Sigmoid colon (tissue), 7 donors: ENCODE measurements at places on chromosomes 11 and 22. TPM values are rescaled to one million over a fixed set of nuclear protein-coding genes. Genes with fewer than 3 reads are reported as not detected.

INPPL1 gene
- total RNA-seq, result 66.6 TPM

SAA4 gene
- not detected for total RNA-seq

SPECC1L gene
- 35.7 TPM for total RNA-seq

LRRC55 gene
- 0.66 TPM for total RNA-seq

TMEM121B gene
- total RNA-seq, result 0.49 TPM

BACE1 gene
- total RNA-seq, result 13.2 TPM

EFCAB6 gene
- total RNA-seq, result 3.3 TPM

THRSP gene
- not detected for total RNA-seq

DNA sequence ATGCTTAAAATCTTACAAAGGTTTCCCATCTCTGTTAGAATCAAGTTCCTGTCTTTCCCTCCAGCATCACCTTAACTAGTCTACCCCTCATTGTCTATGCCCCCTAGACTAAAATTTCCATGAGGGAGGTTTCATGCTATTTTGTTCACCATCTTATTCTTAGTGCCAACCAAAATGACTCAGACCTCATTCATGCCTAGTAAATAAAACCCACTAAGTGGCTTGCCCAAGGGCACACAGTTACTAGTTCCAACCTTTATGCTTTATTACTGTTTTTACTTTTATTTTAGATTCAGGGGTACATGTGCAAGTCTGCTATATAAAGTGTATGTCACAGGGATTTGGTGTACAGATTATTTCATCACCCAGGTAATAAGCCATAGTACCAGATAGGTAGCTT lies 469.1 kb upstream of the FAT3 start:
- H3K36me3 ChIP-seq, result no peaks in the 10 kb centered on the region
- H3K4me3 ChIP-seq, result no peak overlapping the region
- H3K27me3 ChIP-seq, result no peaks in the 10 kb centered on the region
- no peak for DNase-seq
- no peaks in the 10 kb centered on the region for H3K4me1 ChIP-seq

- H3K36me3 ChIP-seq, result no peaks in the 10 kb centered on the region
- no peak overlapping the region for H3K27ac ChIP-seq
- peaks cover 5% of the 10 kb centered on the region for H3K4me1 ChIP-seq
- no peaks in the 10 kb centered on the region for H3K27me3 ChIP-seq
- H3K4me3 ChIP-seq, result no peak overlapping the region
- no peak for DNase-seq
Measured at GRCh38 chr11:64334764-64335735, 5.0 kb upstream of the CCDC88B start.

GRCh38 chr11:70732881-70733196 lies 334.5 kb downstream of the CTTN start:
- no peak for DNase-seq
- H3K27me3 ChIP-seq, result no peaks in the 10 kb centered on the region
- H3K27ac ChIP-seq, result no peak overlapping the region

DNA sequence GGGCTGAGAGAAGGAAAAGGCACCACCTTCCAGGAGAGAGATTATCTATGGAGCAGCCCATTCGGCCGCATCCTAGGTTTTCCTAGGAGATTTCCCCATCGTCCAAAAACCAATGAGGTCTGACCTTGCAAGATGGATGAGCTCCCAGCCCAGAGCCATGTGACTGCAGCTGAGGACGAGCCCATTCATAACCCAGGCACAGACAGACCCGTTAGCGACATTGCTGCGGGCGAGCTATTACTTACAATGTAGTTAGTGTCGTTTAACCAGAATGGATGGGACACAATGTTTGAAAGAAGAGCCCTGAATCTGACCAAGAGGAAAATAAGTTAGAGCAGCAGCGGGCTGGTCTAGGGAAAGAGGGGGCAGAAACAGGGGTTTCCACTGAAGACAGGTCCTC lies 395.9 kb upstream of the CADM1 start:
- no peak for DNase-seq
- H3K4me3 ChIP-seq, result no peak overlapping the region
- no peaks in the 10 kb centered on the region for H3K27me3 ChIP-seq
- no peaks in the 10 kb centered on the region for H3K36me3 ChIP-seq
- no peaks in the 10 kb centered on the region for H3K4me1 ChIP-seq
- no peak overlapping the region for H3K27ac ChIP-seq

GRCh38 chr11:47383071-47383470 lies 4.7 kb upstream of the SPI1 start:
- H3K27ac ChIP-seq, result no peak overlapping the region
- H3K27me3 ChIP-seq, result no peaks in the 10 kb centered on the region
- DNase-seq, result no peak
- no peak overlapping the region for H3K4me3 ChIP-seq

DNA sequence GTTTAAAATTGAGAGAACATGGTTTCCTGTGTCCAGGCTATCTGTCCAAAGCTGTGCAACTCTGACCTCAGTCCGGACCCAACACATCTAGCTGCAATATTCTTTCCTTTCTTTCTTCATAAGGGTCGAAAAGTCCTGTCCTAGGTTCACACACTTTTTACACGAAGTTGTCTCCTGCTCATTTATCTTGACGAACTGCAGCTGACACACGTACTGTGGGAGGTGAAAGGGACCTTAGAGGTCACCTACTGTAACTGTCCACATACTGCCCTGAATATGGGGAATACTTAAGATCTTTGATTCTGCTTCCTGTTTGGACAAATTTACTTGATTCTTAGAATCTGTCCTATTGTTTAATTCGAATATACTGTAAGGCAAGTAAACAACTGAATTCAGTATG lies 105.9 kb downstream of the CCDC83 start:
- no peak for DNase-seq
- H3K27me3 ChIP-seq, result no peaks in the 10 kb centered on the region
- H3K4me1 ChIP-seq, result peaks cover 1% of the 10 kb centered on the region
- H3K4me3 ChIP-seq, result no peak overlapping the region
- no peak overlapping the region for H3K27ac ChIP-seq

- no peak for DNase-seq
- no peak overlapping the region for H3K27ac ChIP-seq
- no peak overlapping the region for H3K4me3 ChIP-seq
- no peaks in the 10 kb centered on the region for H3K4me1 ChIP-seq
- H3K27me3 ChIP-seq, result no peaks in the 10 kb centered on the region
Measured at GRCh38 chr11:76257074-76257719, 50.9 kb upstream of the WNT11 start.

- no peaks in the 10 kb centered on the region for H3K4me1 ChIP-seq
- H3K27me3 ChIP-seq, result no peaks in the 10 kb centered on the region
- no peaks in the 10 kb centered on the region for H3K36me3 ChIP-seq
Measured at GRCh38 chr11:2128511-2129307, 10.5 kb downstream of the IGF2 start.

DNA sequence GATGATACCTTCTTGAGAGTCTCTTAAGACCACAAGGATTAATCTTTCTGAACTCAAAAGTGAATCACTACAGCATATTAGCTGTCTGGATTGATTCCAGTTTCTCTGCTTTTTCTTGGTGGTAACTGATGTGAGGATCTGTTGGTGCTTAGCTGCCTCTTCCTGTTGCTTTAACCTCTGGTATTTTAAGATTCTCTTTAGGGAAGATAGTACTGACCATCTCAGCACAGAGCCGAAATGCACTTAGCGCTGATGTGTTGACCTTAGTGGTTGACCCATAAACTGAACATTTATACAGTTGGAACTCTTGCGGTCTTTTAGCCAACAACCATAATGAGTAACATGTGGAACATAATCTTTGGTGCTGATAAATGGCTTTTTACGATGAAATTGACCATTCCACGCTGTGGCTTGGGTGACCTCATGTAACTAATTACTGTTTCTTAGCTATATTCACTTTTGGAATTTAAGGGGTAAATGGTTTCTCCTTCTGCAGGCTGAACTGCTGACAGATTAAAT lies 33.7 kb downstream of the APLP2 start:
- no peaks in the 10 kb centered on the region for H3K4me1 ChIP-seq
- no peaks in the 10 kb centered on the region for H3K27me3 ChIP-seq
- H3K27ac ChIP-seq, result no peak overlapping the region
- no peak overlapping the region for H3K4me3 ChIP-seq

GRCh38 chr11:2127482-2128129 lies 11.6 kb downstream of the IGF2 start:
- H3K27me3 ChIP-seq, result peaks cover 40% of the 10 kb centered on the region
- H3K27ac ChIP-seq, result no peak overlapping the region

DNA sequence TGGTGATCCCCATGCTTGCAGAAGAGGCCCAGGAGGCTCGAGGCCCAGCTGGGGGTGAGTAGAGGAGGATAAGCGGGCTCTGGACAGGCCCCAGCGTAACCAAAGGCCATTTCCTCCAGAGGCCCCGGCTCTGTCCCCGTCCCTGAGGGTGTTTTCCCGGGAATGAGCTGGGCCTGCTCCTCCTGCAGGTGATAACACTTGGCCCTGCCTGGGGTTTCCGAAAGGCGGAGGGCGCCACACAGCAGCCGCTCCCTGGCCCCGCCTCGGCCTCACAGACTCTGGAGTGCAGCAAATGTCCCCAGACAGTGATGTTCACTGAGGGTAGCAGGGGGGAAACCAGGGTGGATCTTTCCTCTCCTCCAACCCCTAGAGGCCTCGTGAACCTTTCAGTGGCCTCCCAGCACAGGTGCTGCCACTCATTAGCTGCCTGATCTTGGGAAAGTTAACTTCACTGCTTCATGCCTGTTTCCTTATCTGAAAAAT lies 10.5 kb upstream of the MGAT3 start:
- no peak for DNase-seq
- H3K4me1 ChIP-seq, result no peaks in the 10 kb centered on the region
- no peak overlapping the region for H3K4me3 ChIP-seq
- H3K27ac ChIP-seq, result no peak overlapping the region

DNA sequence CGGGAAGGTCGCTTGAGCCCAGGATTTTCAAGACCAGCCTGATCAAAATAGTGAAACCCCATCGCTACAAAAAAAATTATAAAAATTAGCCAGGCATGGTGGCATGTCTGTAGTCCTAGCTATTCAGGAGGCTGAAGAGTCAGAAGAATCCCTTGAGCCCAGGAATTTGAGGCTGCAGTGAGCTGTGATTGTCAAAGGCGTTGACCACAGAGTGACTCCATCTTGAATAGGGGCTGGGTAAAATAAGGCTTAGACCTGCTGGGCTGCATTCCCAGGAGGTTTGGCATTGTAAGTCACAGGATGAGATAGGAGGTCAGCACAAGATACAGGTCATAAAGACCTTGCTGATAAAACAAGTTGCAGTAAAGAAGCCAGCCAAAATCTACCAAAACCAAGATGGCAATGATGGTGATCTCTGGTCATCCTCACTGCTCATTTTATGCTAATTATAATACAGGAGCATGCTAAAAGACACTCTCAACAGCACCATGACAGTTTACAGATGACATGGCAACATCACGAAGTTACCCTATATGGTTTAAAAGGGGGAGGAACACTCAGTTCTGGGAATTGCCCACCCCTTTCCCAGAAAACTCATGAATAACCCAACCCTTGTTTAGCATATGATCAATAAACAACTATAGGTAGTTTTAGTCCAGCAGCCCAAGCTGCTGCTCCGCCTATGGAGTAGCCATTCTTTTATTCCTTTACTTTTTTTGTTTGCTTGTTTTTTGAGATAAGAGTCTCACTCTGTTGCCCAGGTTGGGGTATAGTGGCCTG lies 2.8 kb upstream of the RDX start:
- no peak overlapping the region for H3K4me3 ChIP-seq
- H3K36me3 ChIP-seq, result no peaks in the 10 kb centered on the region
- no peak for DNase-seq
- no peaks in the 10 kb centered on the region for H3K27me3 ChIP-seq
- H3K4me1 ChIP-seq, result peaks cover 12% of the 10 kb centered on the region

- no peak overlapping the region for H3K27ac ChIP-seq
- DNase-seq, result no peak
Measured at GRCh38 chr11:86208572-86208971, 36.0 kb upstream of the EED start.

DNA sequence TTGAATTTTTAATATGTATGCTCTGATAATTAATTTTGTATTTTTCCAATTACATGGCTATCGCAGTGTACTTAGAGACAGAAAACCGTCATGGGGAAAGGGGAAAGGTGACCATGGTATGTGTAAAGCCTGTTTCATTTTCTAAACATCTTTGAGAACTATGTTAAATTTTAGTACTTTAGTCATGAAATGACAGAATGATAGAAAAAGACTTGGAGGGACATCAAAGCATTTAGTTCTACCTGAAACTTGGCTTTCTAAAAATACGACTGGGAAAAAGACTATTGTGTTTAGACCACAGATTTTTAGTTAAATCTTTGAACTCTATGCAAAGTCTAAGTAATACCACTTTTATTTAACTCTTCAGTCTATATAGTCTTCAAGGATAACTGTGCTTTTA lies 54.1 kb downstream of the MAML2 start:
- H3K27me3 ChIP-seq, result no peaks in the 10 kb centered on the region
- DNase-seq, result no peak
- H3K36me3 ChIP-seq, result no peaks in the 10 kb centered on the region

GRCh38 chr11:32137263-32137662 lies 46.4 kb downstream of the RCN1 start:
- H3K36me3 ChIP-seq, result no peaks in the 10 kb centered on the region
- H3K4me3 ChIP-seq, result no peak overlapping the region
- H3K27me3 ChIP-seq, result no peaks in the 10 kb centered on the region
- no peak overlapping the region for H3K27ac ChIP-seq

DNA sequence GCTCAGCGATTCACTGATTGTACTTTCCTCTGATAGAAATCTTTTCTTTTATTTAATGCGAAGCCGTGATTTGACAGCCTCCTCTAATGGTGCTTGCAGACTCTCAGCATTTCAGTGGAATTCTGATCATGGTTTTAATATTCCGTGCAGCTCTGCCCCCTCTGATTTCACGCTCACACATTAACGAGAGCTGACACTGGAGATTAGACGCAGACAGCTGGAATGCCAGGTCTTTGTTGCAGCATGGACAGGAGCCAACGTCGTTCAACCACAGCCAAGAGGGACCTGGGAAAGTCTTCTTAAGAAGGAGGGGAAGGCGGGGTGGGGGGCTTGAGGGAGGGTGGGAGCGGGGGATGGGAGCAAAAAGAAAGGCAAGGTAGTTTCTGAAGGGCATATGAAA lies 186.4 kb downstream of the BLID start:
- H3K36me3 ChIP-seq, result no peaks in the 10 kb centered on the region
- peaks cover 11% of the 10 kb centered on the region for H3K4me1 ChIP-seq
- peak overlapping the region; percentile 54 for H3K27ac ChIP-seq

GRCh38 chr22:23789121-23789520 lies 2.4 kb downstream of the SMARCB1 start:
- no peaks in the 10 kb centered on the region for H3K27me3 ChIP-seq
- H3K27ac ChIP-seq, result no peak overlapping the region
- DNase-seq, result no peak
- H3K36me3 ChIP-seq, result peaks cover 22% of the 10 kb centered on the region

GRCh38 chr11:72136684-72137262 lies 1.2 kb downstream of the FOLR3 start:
- no peak overlapping the region for H3K4me3 ChIP-seq
- H3K4me1 ChIP-seq, result no peaks in the 10 kb centered on the region
- H3K27ac ChIP-seq, result no peak overlapping the region
- H3K27me3 ChIP-seq, result no peaks in the 10 kb centered on the region
- no peak for DNase-seq

- no peaks in the 10 kb centered on the region for H3K4me1 ChIP-seq
- no peak overlapping the region for H3K4me3 ChIP-seq
- no peak overlapping the region for H3K27ac ChIP-seq
Measured at GRCh38 chr22:38230916-38231315, 29.1 kb downstream of the MAFF start.

GRCh38 chr22:42217752-42218280 lies 52.6 kb downstream of the TCF20 start:
- no peaks in the 10 kb centered on the region for H3K4me1 ChIP-seq
- H3K27me3 ChIP-seq, result no peaks in the 10 kb centered on the region
- no peak overlapping the region for H3K4me3 ChIP-seq
- no peak overlapping the region for H3K27ac ChIP-seq
- H3K36me3 ChIP-seq, result peaks cover 21% of the 10 kb centered on the region

GRCh38 chr11:125062931-125063428 lies at the start of gene SLC37A2:
SLC37A2 (plus strand) TSS chr11:125063305; CDS start chr11:125063368, 63 bp downstream.
- peaks cover under 1% of the 10 kb centered on the region for H3K27me3 ChIP-seq
- no peaks in the 10 kb centered on the region for H3K36me3 ChIP-seq
- peak; percentile 83 for DNase-seq
- peaks cover 7% of the 10 kb centered on the region for H3K4me1 ChIP-seq
